ENCODE measurements at places on chromosomes 16 and 17.

- no peak for DNase-seq
Observed at GRCh38 chr17:73478334-73478733, 165.9 kb downstream of the SDK2 start.

- DNase-seq: peak; percentile 61
Observed at GRCh38 chr17:81119223-81120148, 45.8 kb upstream of the PVALEF start.

DNA sequence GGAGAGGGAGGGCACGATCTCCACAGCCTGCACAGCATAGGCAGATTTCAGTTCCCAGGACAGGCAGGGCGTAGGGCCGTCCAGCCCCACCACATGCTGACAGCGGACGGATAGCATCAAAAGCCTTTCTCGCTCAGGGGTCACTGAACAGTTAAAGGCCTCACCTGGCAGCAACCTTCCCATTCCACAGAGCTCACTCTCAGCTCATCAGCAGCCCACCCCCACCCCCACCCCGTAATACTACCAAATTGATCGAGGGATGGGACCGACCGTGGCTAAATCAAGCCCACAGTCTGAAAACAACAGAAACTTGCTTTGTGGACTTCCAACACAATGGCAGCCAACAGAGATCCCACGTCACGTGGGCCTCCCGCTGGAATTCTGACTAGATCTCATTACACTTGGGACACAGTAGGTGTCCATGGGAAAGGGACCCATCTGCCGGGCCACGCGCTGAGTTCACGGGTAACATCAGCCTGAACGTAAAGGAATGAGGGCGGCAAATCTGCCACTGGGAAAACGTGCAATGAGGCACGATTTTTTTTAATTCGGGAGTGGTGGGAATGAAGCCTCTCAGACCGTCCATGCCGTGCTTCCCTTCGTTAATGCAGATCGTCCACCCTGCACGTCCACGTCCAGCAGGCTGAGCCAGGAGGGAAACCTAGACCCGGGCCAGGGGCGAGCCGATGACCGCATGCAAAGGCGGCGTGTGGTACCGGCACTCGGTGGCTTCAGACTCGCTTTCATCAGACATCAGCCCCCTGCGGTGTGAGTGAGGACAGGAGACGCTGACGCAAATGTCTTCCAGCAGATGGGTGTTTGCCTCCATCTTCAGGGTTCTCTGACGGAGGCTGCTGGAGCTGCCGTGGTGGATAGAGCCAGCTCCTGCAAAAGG, 92.1 kb downstream of the TBC1D16 start:
- no peak for DNase-seq

DNA sequence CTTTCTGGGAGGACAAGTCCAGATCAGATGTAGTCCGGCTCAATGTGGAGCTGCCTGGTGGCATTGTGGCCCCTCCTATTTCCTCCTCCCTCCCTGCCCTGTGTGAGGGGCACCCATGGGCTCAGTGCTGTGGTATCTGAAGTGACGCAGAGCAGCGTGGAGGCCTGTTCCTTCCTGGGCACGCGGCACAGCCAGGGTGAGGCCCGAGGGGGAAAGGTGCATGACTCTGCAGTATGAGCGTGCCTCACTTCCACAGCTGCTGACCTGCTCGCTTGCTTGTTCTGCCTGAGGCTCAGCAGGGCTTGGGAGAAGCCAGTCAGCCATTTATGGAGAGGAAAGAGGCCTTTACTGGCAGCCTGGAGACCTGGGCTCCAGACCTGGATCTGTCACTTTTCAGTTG, 11.7 kb downstream of the TMEM238L start:
- DNase-seq: no peak

DNA sequence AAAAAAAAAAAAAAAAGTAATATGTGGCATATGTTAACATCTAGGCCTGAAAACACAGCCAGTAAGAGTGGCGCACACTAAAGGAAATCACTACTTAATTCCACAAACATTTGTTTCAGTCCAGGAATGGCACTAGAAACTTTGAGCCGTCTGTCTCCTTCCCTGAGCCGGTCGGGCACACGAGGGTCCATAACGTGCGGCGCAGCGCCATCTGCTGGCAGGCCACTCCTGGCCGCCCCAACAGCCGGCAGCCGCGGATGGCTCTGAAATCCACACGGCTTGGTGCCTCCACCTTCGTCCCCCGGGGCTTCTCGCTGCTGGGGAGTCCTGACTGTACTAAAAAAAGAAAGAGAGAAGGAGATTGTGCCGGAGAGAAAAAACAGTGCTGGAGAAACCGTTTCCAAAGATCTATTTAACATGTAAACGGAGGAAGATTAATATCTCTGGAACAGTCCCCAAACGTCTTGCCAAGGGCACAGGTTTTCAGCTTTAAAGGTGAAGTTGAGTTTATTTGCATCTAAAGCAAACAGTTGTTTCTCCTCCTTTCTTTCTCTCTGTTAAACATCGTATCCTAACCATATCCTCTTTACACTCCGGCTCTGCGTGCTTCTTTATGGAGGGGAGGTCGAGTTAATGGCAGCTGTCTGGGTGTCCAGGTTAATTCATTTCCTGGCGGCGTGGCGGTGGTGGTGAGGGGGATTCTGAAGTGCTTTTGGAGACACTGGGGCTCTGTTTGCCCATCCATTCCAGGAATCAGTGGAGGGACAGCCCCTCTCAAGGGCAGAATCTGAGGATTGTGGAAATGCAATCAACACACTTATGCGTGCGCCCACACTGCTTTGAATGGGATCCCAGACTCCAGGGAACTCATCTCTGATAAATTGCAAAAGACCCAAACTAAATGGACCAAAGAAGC, 611.3 kb upstream of the SALL1 start:
- peak; percentile 1 for DNase-seq

DNA sequence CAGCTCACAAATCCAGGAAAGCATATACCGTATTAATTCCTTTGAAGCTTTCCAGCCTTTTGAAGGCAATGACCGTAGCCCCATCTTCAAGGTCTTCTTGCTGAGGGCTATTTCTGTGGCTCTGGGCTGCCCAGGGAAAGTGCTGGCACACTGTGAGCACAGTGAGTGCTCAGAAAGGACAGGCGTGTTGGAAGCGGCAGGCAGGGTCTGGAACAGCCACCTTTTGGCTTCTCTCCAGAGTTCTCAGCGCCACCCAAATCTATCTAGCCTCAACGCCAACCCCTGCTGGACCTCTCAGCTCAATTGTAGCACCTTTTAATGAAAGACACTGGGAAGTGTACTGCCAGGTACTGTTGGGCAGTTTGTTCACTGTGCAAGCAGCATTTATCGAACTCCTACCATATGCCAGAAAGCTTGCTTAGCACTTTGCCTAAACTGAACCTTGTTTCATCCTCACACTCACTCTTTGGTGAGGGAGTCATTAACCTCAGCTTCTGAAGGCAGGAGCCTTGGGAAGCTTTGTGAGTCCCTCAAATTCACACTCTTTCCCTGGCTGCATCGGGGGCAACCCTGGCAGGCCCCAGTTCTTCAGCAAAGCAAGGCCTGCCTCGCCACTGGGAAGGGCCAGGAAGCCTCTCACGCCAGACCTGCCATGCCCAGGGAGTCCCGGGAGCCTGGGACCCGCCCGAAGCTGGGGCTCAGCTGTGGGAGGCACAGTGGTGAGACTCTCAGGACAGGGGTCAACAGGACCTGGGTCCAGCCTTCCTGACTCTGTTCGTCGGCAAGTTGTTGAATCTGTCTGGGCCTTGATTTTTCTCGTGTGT, 13.5 kb upstream of the CIBAR2 start:
- DNase-seq: no peak

GRCh38 chr17:64015447-64015846, 5.0 kb downstream of the ICAM2 start:
- DNase-seq: no peak

DNA sequence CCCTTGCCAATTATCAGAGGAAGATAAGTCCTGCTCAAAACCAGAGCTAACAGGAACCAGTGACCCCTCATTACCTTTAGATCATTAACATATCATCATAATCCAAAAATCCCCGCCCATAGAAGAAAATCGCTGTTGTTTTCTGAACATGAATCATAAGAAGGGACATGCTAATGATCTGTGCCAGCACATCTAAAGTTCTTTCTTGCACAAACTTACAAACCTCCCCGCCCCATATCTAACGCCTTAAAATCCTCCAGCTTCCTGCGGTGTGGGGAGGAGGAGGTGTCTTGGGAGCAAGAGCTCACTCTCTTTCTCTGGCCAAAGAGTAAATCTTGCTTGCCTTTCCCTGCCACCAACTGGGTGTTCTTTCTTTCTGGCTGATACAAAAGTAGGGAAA, 78.3 kb downstream of the IRX3 start:
- DNase-seq: no peak

- peak; percentile 67 for DNase-seq
Observed at GRCh38 chr16:57485916-57486857, at the start of gene DOK4. DOK4 (minus strand) TSS chr16:57486493; CDS start chr16:57479507, 6,986 bp downstream.

DNA sequence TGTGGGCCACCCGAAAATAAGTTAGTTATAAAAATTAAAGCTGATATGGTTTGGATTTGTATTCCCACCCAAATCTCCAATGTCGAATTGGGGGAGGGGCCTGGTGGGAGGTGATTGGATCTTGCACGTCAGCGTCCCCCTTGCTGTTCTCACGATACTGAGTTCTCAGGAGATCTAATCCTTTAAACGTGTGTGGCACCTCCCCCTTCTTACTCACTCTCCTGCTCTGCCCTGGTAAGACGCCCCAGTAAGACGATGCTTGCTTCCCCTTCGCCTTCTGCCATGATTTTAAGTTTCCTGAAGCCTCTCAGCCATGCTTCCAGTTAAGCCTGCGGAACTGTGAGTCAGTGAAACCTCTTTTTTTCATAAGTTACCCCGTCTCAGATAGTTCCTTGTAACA, 35.4 kb downstream of the SYCE1L start:
- DNase-seq: no peak
